Activated T-helper 1 cell treated with Interleukin-2 at 50 U/mL for 16 hours (primary cell): ENCODE measurements at places on chromosomes 16 and 17.
A peak's percentile ranks its signal among the peaks of the same experiment; 100 is the strongest.

DNA sequence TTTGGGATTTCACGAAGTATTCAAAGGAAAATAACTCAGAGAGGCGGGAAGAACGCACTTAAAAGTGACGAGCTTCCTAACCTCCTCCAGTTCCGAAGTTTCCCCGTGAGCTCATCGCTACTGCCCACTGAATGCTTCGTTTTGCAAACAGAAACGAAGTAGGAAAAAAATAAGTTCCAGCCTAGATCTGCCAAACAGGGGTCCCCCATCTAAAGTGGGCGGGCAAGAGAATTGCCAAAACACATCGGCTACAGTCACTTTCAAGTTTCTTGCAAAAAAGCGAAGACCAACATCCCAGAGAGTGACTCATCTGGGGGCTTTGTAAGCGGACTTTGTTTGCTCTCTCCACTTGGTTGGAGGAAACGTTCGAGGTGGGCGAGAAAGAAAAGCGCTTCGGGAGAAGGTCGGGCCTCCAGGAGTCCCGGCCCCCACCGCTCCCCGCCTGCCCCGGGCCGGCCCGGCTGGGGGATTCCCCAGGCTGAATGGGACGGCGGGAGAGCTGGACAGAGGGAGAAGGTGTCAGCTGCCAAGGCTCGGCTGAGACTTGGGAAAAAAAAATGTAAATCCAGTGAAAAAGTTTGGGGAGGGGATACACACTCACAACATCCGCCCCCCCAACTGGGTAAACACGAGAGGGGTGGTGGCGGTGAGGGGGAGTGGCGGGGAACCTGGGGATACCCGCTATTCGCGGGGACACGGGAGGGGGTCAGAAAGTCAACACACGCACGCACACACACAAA is 1.0 kb downstream of the VEZF1 start:
- DNase-seq, result peak; percentile 21

DNA sequence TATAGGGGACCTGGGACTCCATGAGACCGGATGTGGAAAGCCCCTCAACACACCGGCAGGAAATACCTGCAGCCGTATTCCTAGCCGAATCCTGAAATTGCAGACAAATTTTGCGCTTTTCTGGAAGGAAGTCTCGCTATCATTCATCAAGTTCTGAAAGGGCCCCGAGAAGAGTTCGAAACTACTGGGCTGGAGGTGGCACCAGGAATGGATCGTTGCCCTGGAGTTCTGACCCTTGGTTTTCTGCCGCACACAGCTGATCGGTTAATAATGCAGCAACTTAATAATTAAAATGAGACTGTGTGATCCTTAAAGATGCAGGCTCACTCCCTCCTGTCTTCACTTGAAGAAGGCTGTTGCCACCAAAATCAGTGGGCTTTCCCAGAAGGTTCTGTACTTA is 55.7 kb upstream of the MRTFB start:
- no peak for DNase-seq

- DNase-seq, result no peak
These were observed 311.0 kb upstream of the TNRC6C start for GRCh38 chr17:77647531-77647930.

GRCh38 chr16:68117884-68118283 is 32.7 kb downstream of the NFATC3 start:
- DNase-seq, result no peak
